ENCODE measurements at places on chromosomes 13 and 19. TPM values are rescaled to one million over a fixed set of nuclear protein-coding genes. Genes with fewer than 3 reads are reported as not detected.

GRCh38 chr19:55711719-55712118 is 26.5 kb downstream of the NLRP9 start:
- DNase-seq = no peak

- DNase-seq = peak; percentile 70
Measured at GRCh38 chr19:19214892-19215291, 3.1 kb downstream of the NCAN start.

- DNase-seq = no peak
Measured at GRCh38 chr19:722553-723101, 13.9 kb downstream of the PALM start.

- DNase-seq = no peak
Measured at GRCh38 chr13:38824342-38824741, 137.5 kb downstream of the FREM2 start.

- DNase-seq = no peak
Measured at GRCh38 chr19:21584537-21584936, 79.1 kb downstream of the ZNF429 start.

- no peak for DNase-seq
Measured at GRCh38 chr13:104034891-104035290, 968.7 kb upstream of the SLC10A2 start.

DNA sequence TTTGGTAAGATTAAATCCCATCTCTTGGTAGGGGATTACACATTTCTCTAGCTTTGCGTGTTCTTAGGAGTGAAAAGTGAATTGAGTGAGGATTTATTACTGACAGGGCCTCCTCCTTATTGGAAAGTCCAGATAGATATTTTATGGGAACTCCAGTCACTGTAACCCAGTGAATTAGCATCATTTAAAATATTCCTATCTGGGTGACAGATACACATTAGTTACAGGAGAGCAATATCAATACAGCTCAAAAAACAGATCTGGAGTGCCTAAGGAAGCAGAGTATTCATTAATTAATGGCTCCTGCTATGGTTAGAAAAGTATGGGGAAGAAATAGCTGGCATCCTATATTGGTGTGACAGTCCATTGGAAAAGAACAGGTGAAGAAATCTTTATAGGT is 248.2 kb downstream of the SLITRK6 start:
- no peak for DNase-seq

DNA sequence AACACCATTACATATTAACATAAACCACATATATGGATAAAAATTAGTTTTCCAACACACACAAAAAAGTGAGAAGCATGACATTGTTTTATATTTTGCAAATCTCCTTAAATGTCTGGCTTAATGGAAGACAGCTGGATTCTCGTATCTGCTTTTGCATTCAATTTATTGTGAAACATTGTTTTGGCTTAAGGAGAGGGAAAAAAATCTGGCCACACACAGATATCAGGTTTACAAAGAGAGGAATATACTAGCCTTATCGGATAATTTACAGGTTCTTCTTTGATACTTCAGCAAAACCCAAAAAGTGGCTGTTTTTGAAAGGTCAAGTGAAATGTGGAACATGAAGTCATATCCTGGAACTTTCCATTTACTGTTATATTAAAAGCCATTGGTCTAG is 523.5 kb upstream of the ARGLU1 start:
- DNase-seq = no peak

- DNase-seq = no peak
Measured at GRCh38 chr13:27971776-27972477, 2.8 kb upstream of the CDX2 start.

GRCh38 chr19:50626795-50627194 is 12.9 kb downstream of the SYT3 start:
- no peak for DNase-seq

Gene LILRB1
- total RNA-seq = 1.8 TPM

DNA sequence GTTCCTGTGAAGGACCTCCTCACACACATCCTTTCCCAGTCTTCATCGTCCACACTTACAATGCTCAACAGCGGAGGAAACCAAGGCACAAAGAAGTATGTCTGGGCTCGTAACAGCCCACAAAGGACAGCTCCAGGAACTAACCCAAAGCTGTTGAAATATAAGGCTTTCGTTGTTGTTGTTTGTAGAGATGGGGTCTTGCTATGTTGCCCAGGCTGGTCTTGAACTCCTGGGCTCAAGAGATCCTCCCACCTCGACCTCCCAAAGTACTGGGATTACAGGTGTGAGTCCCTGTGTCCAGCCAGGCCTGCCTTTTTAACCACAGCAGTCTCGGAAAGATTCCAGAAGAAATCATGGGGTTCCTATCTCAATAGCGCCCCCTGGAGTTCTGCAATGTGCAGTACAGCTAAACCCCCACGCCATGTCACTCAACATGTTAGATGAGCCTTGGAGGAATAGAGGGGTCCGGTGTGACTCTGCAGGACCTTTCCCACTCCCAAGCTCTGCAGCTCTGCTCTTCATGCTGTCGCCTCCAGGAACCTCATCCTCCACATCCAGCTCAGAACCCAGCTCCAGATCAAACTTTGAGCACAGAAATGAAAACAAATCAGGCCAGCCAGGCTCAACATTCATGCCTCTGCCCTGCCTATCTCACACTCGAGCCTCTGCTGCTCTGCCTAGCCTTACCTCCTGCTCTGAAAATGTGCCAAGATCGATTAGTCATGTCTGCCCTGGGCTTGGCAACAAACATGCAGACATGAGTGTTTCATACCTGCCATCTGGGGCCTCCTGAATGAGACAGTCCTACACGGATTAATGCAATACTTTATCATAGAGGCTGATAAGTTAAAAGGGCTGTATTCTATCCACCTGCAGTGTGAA is 7.5 kb downstream of the PLA2G4C start:
- DNase-seq = no peak

Gene STOML3
- total RNA-seq = not detected

Gene TMIGD2
- 50.5 TPM for total RNA-seq

- DNase-seq = no peak
Measured at GRCh38 chr13:80374444-80374843, 33.5 kb upstream of the SPRY2 start.

GRCh38 chr13:48500652-48501197 is 32.2 kb downstream of the RCBTB2 start:
- DNase-seq = no peak

DNA sequence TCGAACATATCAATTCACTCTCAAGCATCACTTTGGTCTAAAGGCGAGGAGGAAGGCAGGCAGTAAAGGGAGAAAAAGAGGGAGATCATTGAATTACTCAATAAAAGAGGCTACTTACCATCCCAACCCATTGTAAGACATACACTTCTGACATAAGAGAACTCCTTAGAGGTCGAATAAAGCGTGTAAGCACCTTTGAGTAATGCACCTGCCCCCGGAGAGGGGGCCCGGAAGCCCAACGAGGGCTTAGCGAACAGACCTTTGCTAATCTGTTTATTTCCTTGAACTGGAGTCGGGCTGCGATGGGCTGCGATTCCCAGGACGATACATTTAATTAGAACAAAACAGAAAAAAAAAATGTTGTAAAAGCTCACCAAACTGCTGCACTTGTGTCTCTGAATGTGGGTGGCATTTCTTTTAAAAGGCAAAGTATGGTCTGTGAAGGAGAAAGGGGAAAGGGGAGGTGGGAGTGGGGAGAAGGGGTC is 3.0 kb downstream of the ZC3H4 start:
- peak; percentile 51 for DNase-seq

DNA sequence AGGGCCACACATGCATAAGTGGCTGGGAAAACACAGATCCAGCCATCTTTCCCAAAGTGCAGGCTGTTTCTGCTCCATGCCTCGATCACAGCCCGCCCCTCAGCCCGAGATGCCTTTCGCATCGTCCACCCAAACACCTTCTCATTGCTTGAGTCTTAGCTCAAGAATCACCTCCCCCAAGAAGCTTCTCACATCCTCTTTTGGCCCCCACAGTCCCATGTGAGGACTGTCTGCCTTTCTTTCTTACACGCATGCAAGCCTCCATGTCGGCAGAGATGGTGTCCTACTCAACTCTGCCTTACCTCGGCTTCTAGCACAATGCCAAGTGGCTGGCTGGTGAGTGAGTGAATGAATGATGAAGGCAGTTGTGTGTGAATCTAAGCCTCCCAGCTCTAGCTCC is 18.1 kb upstream of the GSX1 start:
- no peak for DNase-seq

GRCh38 chr19:48614436-48615230 is at the start of gene FAM83E:
TSS of gene FAM83E (minus strand) at chr19:48615076. CDS start at chr19:48613372, 1,704 bp downstream.
- peak; percentile 32 for DNase-seq

DNA sequence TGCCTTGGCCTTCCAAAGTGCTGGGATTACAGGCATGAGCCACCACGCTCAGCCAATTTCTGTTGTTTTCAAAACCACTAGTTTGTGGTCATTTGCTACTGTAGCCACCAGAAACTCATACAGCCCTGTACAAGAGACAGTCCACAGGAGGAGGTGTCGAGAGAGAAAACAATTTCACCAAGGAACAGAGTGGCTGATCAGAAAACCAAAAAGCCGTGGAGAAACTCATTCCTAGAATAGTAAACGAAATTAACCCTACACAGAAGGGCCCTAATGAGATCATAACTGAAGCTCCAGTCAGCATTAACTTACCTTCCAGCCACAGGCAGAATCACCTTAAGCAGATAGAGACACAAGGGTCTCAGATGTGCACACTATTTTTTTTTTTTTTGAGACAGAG is 3.8 kb upstream of the CCDC124 start:
- DNase-seq = no peak

DNA sequence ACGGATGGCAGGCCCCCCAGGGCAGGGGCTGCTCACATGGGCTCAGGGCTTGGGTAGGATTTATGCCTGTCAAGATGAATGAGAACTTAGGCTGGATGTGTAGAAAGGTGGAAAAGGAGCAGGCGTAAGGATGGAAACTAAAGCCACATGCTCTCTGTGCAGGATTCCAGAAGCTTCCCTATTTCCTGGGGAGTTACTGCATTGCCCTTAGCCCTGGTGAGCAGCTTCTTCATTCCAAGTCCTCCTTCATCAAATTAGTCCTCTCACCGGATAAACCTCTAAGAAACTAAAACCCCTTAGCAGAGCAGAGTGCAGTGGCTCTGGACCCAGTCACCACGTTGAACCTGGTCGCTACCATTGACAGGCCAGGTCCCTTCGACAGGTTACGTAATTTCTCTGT is 7.4 kb downstream of the ATP12A start:
- no peak for DNase-seq

All from activated naive CD8-positive, alpha-beta T cell treated with anti-CD3 and anti-CD28 coated beads, Interleukin-2, amount 10 ng/mL, durations not matched to agents 7 days and 5 days (primary cell).